ENCODE measurements at places on chromosomes 1 and 21.

DNA sequence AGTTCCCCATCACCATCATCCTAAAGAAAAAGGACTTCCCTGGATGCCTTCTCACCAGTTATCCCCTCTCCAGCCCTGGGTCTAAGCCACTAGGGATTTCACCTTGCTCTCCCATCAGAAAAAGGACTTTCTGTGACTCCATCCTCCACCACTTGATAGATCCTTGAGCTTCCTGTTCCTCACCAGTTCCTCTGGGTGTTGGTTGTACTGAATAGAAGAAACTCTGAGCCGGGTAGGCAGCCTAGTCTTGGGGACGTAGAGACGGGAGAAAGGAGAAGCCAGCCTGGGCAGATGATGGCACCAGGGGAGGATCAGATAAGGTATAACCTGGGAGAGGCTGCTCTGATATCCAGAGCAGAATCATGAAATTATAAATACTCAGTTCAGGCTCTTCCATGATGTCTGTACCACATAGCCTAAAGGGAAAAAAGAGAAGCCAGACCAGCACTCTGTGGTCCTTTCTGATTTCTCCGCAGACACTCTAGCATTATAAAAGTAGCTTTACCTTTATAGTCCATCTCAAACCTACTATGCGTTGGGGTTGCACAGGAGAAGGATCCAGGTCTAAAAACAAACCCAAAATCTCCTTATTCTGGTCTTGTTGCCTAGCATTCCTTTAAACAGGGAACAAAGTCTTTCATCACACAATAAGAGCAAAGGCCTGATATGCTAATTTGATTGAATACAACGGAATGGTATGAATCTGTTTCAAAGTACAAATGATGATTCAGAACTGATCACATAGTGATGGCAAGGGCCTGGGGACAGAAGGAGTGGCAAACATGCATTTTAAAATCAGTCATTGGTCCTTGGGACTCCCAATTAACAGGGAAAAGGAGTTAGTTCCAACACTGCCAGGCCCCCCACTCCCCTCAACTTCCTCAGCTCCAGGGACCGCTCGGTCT lies 1.2 kb upstream of the CD34 start:
- no peak for DNase-seq

- no peak for DNase-seq
Measured at GRCh38 chr1:236275586-236275985, 6.2 kb downstream of the ERO1B start.

GRCh38 chr1:10670190-10670589 lies 126.3 kb downstream of the CASZ1 start:
- DNase-seq = no peak

GRCh38 chr1:84202126-84202525 lies 58.1 kb downstream of the PRKACB start:
- no peak for DNase-seq

DNA sequence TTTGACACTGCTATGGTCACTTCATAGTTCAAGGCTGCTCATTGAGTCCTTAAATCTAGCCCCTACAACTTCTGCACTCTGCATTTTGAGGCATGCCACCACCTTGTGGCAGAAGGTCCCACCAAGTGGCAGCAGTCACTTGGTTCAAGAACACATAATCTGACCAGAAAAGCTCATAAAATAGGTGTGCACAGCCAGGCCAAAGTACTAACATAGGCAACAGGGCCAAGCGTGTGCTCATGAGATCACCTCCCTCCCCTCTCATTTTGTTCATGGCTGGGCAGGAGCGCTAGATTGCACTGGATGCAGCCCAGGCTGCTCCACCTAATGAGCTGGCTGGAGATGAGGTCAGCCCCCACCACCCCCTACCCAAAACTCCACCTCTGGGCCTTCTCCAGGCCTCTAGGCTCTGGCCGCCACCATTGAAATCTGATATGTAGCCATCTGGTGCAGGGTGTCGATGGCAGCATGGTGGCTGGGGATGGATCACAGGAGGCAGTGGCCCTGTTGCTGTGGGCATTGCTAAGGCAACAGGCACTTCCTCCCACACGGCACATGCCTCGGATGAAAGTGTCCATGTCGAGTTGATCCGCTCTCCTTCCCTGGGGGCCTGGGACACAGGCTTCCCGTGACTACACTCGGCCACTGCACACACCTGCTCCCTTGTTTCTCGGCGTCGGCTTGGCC lies 193.2 kb downstream of the TRABD2B start:
- DNase-seq = peak; percentile 67

DNA sequence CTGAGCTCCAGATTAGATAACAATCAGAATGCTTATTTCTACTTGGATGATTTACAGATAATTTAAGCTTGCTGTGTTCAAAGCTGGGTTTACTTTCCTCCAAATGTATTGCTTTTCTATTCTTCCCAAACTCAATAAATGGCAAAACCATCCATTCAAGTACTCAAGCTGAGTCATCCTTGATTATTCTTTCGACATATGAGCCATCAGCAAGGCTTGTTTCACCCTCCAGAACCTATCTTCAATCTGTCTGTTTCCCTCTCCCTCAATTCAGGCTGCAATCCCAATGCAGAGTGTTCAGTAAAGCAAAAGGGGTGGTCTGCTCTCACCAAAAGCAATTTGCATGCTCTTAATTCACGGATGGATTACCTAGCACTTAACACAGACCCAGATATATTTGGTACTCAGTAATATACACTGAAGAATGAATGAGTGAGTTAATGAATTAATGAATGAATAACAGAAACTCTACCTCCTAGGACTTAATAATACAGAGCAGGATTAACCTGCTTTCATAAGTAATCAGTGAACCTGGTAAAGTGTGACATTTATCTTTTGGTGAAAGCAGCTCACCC lies 41.9 kb downstream of the DDR2 start:
- no peak for DNase-seq

DNA sequence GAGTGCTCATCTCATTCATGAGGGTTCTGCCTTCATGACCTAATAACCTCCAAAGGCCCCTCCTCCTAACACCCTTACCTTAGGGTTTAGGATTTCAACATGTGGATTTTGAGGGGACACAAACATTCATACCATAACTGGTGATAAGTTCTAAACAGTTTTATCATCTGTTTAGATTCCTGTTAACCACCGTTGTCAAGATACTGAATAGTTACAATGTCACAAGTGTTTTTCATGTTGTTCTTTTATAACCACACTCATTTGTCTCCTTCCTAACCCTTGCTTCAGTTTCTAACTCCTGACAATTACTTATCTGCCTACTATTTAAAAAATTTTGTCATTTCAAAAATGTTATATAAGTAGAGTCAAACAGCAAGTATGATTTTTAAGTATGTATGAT lies 86.0 kb downstream of the NCAM2 start:
- no peak for DNase-seq

- no peak for DNase-seq
Measured at GRCh38 chr1:83761167-83762038, 237.5 kb downstream of the TTLL7 start.

GRCh38 chr1:38818175-38818976 lies 41.2 kb downstream of the RRAGC start:
- DNase-seq = peak; percentile 94

GRCh38 chr1:15283526-15283925 lies 36.5 kb downstream of the FHAD1 start:
- peak; percentile 75 for DNase-seq

DNA sequence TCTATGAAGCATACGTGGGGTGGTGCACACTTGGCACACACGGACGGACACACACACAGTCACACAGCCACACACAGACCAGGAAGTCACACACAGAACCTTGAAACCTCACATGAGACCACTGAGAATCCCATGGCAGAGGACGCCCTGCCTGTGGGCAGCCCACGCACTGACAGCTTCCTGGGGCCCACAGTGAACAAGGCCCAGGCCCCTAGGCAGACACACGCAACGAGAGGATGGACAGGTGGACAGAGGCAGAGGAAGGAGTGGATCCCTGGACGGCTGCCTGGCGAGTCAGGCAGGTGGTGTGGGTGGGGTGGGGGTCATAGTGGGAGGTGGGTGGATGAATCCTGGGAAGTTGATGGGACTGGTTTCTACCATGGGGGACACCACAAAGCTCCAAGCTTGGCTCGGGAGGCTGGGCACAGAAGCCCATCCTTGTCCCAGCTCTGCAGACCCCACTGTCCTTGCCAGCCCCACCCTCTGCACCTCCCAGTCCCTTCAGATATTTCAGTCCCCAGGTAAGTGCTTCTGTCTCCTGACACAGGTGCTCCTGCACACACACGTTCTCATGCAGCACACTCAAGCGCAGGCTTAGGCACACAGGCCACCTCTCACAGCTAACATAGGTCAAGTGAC lies 49.1 kb downstream of the WNT9A start:
- no peak for DNase-seq

DNA sequence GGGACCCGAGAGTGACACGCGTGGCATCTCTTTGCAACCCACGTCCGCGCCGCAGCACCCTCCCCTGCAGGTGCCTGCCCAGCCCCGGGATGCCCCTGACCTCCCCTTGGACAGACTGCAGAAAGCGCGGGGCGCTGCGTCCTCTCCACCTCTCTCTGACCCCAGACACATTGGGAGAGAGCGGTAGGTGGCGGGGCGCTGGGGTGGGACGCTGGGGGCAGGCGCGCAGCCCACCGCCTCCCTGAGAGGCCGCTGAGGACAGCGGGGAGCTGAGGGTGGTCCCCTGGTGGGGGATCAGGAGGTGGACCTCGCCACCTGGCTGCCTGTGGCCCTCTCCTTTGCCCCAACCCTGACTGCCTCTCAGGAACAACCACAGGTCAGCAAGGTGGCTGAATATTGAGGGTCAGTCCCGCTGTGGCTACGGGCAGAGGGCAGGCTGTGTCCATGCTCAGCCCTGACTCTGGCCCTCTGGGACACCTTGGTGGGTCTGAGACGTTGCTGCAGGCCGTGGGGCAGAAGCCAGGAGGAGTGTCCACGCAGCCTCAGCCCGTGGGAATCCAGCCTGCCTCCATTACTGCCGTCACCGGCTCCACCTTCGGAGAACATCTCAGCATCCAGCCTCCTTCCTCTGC lies 761 bp upstream of the UBE2J2 start:
- DNase-seq = no peak

DNA sequence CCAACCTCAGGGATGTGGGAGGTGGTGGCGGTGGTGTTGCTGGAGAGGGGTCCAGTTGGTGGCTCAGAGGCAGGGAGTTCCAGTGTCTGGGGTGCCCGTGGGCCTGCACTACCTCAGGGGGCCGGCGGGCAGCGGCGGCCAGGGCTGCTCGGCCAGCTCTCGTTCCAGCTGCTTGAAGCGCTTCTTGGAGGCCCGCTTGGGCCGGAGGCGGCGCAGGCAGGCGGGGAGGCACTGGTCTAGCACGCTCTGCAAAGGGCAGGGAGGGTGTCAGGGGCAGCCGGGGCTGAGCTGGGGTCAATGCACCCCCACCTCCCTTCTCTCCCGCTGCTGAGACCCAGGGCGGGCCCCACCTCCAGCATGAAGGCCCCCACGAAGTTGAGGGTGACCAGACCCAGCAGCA lies 5.7 kb upstream of the MFAP2 start:
- no peak for DNase-seq

- no peak for DNase-seq
Measured at GRCh38 chr1:119743308-119743707, 25.4 kb downstream of the HMGCS2 start.

DNA sequence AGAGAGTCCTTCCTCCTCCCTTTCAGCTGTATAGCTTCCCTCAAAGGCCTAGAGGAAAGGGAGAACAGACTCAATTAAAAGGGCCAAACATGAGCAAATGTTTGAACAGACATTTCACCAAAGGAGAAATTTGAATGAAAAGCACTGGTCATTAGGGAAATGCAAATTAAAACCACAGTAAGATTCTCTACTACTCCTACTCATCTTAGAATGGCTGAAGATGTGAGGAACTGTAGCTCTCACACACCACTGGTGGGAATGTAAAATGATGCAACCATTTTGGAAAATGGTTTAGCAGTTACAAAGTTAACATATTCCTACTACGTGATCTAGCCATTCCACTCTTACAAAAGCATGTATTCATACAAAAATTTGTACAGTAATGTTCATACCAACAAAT lies 253.0 kb upstream of the HOOK1 start:
- DNase-seq = no peak

GRCh38 chr1:198096390-198096789 lies 60.4 kb upstream of the NEK7 start:
- no peak for DNase-seq

DNA sequence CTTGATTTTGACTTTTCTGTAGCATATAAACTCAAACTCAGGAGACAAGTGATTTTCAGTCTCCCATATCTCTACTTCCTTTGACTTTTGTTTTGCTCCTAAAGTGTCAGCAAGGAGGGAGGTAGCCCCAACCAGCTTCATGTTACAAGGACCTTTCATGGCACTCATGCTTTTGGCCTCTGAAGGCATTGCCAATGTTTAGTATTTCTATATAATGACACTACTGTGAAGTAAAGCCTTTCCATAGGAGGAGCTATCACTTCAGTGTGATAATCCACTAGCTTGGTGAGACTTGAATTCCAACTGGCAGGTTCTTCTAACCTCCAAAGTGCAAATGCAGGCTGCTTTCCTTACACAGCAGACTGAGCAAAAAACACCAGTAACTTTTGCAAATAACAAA lies 14.4 kb downstream of the COLGALT2 start:
- DNase-seq = no peak

GRCh38 chr1:192632641-192633532 lies 3.1 kb upstream of the RGS13 start:
- DNase-seq = no peak

DNA sequence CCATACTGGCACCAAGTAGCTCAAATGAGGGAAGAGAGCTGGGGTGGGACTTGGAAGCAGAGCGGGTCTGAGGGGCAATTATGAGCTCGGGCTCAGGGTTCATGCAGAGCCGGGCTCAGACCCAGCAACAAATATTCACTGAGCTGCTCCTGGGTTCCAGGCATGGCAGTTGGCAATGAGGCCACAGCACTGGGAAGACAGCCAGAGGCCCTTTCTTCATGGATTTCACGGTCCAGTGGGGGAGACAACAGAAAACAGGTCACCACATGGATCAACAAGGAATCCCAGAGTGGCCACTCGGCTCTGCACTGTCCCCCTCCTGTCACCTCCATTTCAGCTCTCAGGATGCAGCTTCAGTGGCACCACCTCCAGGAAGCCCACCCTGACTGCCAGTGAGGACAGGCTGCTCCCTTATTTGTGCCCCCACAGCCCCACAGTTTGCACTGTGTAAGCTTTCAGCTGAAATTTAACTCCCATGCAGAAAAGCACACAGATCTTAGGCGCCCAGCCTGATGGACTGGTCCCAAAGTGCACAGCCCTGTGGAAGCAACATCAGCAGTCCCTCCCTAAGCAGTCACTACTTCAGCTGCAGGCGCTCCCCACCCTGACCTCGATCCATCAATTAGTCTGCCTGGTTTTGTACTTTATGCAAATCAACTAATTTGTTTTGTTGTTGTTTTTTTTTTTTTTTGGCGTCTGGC lies 22.4 kb downstream of the ARHGEF19 start:
- peak; percentile 70 for DNase-seq

DNA sequence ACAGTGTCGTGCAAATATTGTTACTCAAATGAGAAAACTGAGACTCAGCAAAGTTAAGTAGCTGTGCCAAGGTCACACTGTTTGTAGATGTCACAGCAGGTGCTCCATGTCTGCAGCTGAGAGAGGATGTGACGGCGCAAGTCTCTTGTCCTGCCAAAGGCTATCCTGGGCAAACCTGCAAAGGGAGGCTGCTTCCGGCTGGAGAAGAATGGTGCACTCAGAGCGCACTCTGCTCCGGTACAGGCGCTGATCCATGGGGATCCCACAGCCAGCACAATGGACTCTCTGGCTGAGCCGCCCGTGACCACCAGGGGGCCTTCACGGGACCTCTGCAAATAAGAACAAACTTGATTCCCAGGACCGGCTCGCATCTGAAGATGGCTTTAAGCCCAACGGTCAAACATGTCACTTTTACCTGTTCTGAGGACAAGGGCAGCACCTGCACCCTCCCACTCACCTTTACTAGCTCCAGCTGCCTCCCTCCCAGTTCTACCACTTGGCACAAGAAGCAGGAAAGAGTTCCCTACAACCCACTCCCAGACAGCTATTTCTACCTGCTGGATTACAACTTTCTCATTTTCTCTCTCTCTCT lies 21.9 kb downstream of the RD3 start:
- DNase-seq = peak; percentile 83
